Activated CD8-positive, alpha-beta memory T cell treated with anti-CD3 and anti-CD28 coated beads for 1 hour (primary cell): ENCODE measurements at places on chromosomes 13 and 19.

GRCh38 chr19:8392017-8392591 lies 1.9 kb downstream of the RAB11B start:
- no peak for DNase-seq

DNA sequence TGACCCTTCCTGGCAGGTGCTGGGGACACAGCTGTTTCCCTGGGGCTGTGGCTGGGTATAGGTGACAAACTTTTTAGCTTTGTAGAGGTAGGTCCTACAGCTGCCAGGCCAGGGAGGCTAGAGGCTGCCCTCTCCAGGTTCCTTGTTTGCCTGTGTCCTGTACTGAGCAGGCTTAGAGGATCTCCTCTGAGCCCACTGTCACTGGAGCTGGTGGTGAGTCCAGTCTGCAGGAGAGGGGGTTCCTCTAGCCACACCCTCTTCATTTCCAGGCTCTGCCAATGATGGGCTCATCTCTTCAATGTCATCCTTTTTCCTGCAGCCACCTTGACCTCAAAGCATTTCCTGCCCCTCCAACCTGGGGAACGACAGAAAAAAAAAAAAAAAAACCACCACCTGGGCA lies 12.6 kb upstream of the RAB11B start:
- no peak for DNase-seq

DNA sequence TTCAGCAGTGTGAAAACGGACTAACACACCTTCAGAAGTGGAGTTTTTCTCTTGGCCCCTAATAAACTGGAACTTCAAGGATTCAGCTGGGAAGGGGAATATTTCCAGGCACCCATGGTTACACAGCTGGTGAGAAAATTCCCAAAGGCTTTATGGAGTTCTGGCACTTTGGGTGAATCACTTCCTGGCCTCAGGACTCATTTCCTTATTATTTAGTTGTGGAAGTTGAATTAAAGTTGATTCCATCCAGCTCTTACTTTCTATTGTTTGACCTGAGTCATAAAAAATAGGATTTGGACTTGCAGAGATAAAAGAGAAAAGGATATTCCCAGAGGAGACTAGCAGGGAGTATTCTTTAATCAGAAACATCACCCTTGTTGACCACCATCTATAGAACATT lies 882.1 kb downstream of the UQCRFS1 start:
- no peak for DNase-seq

DNA sequence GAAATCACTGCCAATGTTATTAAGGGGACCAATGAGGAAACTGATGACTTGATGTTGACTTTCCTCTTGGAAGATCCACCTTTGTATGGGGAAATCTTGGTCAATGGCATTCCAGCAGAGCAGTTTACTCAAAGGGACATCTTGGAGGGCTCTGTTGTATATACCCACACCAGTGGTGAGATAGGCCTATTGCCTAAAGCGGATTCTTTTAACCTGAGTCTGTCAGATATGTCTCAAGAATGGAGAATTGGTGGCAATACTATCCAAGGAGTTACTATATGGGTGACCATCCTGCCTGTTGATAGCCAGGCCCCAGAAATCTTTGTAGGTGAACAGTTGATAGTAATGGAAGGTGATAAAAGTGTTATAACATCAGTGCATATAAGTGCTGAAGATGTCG lies 3.4 kb downstream of the FREM2 start:
- DNase-seq = no peak

GRCh38 chr13:50129081-50129705 lies 113.9 kb downstream of the KCNRG start:
- DNase-seq = no peak

GRCh38 chr19:7914598-7915045 lies at the start of gene TGFBR3L:
TGFBR3L (plus strand) TSS chr19:7914830.
- DNase-seq = no peak

DNA sequence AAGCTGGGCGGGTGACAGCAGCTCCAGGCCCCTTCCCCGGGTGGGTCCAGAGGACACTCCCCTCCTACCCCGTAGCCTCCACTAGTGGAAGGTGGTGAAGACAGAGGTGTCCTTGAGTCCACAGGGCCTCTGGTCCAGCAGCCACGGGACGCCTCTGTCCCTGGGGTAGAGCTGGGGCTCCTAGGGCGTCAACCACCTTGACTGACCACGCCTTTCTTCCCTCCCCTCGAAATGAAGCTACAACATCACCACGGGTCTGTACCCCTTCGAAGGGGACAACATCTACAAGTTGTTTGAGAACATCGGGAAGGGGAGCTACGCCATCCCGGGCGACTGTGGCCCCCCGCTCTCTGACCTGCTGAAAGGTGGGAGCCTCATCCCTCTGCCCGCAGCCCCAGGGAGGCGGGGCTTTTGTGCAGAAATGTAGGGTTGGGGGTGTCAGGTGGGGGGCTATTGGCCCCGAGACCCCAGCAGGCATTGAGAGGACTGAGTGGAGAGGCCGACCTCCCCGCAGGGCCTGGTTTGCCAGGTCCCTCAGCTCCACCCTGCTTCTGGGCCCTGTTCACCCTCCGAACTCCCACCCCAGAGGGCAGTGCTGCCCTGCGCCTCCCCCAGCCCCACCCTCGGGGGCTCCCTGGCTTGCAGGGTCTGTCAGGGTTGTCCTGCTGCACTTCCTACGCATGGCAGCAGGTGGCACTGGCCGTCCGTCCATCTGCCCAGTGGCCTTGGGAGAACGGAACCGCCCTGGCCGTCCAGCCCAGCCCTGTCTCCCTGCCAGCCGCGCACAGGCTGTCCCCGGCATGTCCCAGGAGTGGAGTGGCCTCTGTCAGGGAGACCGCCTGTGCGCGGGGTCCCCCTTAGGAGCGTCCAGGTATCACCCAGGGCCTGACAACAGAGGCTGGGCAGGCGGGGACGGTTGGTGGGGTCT lies 15.7 kb downstream of the STK11 start:
- no peak for DNase-seq

GRCh38 chr19:6576869-6577475 lies 14.0 kb downstream of the CD70 start:
- no peak for DNase-seq
